ENCODE measurements at places on chromosomes 13 and 19.

GRCh38 chr19:11578258-11579142 lies 1.1 kb upstream of the ACP5 start:
- peak; percentile 18 for DNase-seq

GRCh38 chr19:50303558-50303957 lies 25.6 kb downstream of the KCNC3 start:
- no peak for DNase-seq

DNA sequence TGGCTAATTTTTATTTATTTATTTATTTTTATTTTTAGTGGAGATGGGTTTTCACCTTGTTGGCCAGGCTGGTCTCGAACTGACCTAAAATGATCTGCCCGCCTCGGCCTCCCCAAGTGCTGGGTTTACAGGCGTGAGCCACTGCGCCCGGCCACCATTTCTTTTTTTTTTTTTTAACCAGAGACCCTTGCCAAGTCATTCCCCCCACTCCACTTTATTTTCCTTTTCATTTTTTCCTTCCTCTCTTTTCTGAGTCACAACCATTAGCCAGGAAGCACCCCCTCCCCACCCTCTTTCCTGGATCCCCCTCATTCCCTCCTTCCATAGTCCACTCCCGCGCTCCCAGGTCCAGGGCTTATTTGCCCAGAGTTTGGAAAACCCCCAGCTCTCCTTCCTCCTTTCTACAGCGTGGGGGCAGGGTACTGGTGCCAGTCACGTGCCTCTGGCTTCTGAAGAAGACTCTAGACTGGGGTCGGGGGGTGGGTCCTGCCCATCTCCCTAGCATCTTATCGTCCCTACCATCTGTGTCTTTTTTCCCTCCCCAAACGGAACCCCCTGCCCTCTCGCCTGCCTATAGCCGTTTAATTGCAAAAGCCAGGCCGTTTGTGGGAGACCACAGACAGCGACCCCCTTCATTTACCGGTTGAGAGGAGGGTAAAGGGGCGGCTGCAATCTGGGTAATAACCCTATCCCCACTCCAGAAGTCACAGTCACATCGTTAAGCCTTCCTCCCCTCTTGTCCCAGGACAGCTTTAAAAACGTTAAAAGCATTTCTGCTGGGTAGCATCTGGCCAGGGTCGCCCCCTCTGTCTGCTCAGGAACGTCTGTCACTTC lies 1.1 kb upstream of the CALR start:
- no peak for DNase-seq

GRCh38 chr19:16951529-16951928 lies 62.7 kb downstream of the F2RL3 start:
- no peak for DNase-seq

GRCh38 chr19:34588249-34588648 lies 88.7 kb downstream of the SCGB2B2 start:
- no peak for DNase-seq

GRCh38 chr19:16741084-16741483 lies 21.4 kb downstream of the NWD1 start:
- DNase-seq, result no peak

- no peak for DNase-seq
Measured at GRCh38 chr19:44757735-44758505, 9.4 kb downstream of the BCL3 start.

DNA sequence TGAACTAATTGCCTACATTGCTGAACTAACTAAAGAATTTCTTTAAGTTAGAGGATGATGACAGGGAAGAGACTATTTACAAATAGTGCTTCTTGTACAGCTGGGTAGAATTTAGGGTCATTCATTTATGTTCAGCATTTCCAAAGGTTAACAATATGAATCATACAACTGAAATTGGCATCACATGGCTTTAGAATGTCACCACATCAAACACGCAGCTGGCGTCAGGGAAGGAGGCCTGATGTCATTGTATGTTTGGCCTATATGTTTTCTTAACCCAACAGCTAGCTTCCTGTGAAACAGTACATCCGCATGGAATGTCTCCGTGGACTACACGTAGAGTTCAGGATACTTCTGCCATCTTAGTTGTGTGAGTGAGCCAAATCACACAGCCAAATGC lies 99.0 kb upstream of the TNFSF11 start:
- DNase-seq, result no peak

- no peak for DNase-seq
Measured at GRCh38 chr19:6250024-6250615, 29.7 kb downstream of the MLLT1 start.

GRCh38 chr19:36026091-36026876 lies 6.4 kb downstream of the CLIP3 start:
- no peak for DNase-seq

GRCh38 chr13:109859898-109860297 lies 73.5 kb upstream of the IRS2 start:
- no peak for DNase-seq

DNA sequence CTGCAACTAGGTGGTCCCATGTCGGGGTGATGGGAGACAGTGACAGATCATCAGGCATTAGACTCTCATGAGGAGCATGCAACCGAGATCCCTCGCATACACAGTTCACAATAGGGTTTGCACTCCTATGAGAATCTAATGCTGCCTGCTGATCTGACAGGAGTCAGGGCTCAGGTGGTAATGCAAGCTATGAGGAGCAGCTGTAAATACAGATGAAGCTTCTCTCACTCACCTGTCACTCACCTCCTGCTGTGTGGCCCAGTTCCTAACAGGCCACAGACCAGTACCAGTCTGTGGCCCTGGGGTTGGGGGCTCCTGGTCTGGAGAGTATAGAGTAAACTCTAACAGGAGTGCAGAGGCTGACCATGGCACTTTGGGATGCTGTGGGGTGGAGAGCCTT lies 209.2 kb downstream of the DLEU7 start:
- no peak for DNase-seq

- DNase-seq, result no peak
Measured at GRCh38 chr13:38538422-38538821, 148.5 kb upstream of the FREM2 start.

GRCh38 chr13:68976287-68976686 lies 1131.3 kb upstream of the ATXN8OS start:
- no peak for DNase-seq

DNA sequence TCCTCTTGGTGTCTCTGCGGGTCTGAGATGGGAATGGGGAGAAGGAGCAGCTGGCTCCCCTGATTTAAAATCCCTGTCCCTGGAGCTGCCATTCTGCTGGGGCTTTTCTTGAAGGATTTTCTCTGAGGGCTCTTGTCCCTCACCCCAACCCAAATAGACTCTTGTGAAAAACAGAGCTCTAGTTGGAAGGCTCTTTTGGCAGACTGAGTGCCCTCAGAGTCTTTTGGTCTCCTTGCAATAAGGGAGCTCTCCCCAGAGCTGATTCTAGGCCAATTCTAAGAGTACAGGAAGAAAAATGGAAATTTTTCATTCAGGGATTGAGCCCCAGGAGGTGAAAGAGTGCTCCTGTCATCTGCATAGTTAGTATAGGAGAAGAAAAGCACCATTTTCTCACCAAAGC lies 238.3 kb downstream of the COG6 start:
- no peak for DNase-seq

DNA sequence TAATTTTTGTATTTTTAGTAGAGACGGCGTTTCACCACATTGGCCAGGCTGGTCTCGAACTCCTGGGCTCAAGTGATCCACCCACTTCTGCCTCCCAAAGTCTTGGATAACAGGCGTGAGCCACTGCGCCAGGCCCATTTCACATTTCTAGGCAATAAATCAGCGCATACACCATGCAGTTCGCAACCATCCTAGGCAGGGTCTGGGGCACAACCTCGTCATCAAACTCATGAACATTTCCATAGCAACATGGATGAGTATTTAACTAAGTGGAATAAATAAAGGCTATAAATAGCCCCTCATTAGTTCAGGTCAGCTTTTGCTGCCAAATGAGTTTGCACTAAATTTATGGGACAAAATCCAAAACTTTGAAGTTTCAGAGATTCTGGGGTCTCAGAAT lies 8.2 kb downstream of the MEIS3 start:
- DNase-seq, result no peak

DNA sequence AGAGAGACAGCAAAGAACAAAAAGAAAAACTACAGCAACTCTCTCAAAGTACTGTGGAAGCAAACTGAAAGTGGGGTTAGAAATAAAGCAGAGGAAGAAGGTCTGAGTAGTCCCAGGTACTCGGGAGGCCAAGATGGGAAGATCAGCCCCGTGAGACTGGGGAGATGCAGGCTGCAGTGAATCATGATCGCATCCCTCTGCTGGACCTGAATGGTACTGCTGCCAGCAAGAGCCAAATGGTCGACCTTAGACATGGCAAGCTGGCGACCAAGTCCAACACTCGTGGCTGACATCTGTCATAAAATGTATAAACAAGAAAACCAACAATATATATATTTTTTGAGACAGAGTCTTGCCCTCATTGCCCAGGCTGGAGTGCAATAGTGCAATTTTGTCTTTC lies 33.7 kb upstream of the ZNF724 start:
- DNase-seq, result peak; percentile 37

DNA sequence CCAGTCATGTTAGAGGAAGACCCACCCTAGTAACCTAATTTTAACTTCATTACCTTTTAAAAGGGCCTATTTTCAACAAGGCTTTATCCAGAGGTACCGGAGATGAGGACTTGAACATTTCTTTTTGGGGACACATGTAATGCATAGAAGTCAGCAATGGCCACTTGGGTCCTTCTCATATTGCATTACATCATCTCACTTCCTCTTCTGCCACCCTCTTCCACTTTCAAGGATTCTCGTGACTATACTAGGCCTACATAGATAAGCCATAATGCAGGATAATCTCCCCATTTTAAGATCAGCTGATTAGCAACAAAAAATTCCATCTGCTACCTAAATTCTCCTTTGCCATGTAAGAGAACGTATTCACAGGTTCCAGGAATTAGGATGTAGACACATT lies 557.2 kb downstream of the KCTD12 start:
- no peak for DNase-seq

- DNase-seq, result no peak
Measured at GRCh38 chr19:28213470-28214082, 999.4 kb downstream of the UQCRFS1 start.

GRCh38 chr19:31340042-31341025 lies 8.9 kb downstream of the TSHZ3 start:
- DNase-seq, result peak; percentile 77

GRCh38 chr19:45939792-45940514 lies 25.4 kb upstream of the NANOS2 start:
- no peak for DNase-seq

DNA sequence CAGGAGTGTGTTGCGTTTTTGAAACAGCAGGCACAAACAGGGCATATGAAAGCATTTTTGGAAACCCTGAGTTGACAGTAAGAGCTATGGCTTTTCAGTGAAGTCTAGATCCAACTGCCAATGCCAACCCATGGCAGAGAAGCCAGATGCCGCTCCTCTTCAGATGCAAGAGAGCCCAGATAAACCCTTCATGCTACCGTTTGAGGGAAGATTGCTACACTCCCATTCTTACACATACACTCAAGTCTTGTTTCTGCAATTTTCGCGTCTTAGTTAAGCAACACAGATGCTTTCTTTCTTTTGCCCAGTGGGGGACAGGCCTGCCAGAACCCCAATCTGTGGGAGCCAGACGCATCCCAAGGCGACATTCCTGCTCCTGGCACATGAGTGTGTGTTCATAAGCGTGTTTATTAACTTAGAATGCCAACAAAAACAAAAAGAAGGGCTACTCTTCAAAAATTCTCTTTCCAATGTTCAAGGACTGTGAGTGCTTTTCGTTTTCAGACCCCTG lies 10.4 kb downstream of the BORCS8 start:
- no peak for DNase-seq

DNA sequence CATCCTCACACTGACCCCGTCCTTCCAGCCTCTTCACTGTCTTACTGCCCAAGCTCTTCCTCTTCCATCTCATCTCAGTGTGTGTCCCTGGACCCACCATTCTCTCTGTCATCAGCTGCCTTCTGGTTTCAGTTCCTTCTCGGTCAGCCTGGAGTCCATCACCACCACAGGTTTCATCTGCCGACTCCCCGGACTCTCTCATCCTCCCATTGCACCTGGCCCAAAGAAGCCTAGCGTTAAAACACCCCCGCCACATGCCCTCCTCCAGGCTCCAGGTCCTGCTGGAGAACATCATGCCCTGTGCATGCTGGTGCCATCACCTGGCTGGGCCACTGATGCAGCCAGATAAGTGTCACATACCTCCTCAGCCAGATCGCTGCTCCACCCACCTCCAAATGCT lies 122.1 kb upstream of the GPR12 start:
- DNase-seq, result no peak

GRCh38 chr13:48570216-48570828 lies 37.4 kb upstream of the RCBTB2 start:
- no peak for DNase-seq

GRCh38 chr13:98371516-98372023 lies 194.5 kb upstream of the RNF113B start:
- no peak for DNase-seq

DNA sequence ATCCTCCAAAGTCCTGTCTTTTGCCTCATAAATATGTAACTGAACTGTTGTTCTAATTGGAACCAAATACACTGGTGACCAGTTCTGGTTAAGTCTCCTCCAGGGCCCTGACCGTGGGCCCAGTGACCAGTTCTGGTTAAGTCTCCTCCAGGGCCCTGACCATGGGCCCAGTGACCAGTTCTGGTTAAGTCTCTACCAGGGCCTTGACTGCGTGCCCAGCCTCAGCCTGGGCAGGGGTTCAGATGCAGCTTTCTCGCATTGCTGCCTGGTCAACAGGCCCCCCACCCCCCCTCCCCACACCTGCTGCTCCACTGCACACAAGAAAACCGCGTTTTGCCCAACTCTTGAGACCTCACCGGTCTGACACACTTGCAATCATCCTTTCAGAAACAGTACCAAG lies 3.8 kb upstream of the GRTP1 start:
- DNase-seq, result no peak

GRCh38 chr19:30340771-30341561 lies 31.2 kb upstream of the ZNF536 start:
- DNase-seq, result no peak

DNA sequence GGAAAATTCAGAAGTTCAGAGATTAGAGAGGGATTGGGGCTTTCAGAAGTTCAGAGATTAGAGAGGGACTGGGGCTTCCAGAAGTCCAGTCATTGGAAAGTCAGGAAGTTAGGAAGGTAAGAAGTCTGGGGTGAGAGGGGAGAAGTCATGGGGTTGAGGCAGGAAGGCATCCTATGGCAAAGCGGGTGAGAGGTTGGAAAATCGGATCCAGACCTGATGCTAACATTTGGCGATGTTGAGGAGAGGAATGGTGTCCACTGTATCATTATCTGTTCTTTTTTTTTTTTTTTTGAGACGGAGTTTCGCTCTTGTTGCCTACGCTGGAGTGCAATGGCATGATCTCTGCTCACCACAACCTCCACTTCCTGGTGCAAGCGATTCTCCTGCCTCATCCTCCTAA lies 11.1 kb downstream of the SYT3 start:
- DNase-seq, result no peak

- no peak for DNase-seq
Measured at GRCh38 chr13:50842251-50842989, 1.1 kb downstream of the DLEU7 start.

GRCh38 chr13:27965343-27965739 lies 3.8 kb downstream of the CDX2 start:
- no peak for DNase-seq
